ENCODE measurements at places on chromosomes 4 and X. TPM values are rescaled to one million over a fixed set of nuclear protein-coding genes. Genes with fewer than 3 reads are reported as not detected.

DNA sequence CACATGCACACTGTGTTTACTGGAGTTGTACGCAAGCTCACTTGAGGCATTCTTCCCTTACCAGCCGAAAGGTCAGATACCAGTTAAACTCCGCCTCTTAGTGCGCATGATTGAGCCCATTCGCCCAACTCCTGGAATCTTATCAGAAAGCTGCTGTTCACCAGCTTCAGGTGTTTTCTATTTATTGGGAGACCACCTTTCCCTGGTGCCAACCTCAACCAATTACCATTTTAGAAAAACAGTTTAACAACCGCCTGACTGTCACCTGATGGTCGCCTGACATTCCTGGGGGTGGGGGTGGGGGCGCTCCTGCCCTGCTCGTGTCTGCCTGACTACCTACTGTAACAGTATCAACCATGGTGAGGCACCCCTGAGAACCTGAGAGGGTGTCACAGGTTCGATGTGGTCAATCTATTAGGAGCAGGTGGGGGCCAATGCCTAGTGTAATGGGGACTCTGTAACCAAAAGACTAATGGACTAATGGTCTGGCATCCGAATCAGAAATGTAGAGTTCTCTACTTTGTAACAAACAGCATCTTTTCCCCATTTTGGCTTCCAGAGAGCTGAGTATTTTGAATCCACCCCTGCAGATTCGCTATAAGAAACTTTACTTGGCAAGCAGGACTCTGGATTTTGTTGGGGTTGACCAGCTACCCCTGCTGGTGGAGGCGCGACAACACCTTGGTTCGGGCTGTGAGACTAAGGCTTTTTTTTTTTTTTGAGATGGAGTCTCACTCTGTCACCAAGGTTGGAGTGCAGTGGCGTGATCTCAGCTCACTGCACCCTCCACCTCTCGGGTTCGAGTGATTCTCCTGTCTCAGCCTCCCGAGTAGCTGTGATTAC is 58.2 kb upstream of the ZNF157 start:
- peak; percentile 46 for DNase-seq

DNA sequence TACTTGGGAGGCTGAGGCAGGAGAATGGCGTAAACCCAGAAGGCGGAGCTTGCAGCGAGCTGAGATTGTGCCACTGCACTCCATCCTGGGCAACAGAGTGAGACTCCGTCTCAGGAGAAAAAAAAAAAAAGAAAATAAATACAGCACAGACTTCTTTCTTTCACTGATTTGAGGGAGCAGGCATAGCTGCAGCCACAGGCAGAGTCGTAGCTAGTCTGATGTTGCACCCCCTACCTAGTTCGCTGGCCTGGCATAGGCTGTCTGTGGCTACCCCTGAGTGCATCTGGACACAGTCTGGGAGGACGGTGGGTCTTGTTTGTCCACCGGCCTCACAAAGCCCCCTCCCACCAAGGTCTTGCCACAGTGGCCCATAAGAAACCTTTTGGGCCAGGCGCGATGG is 21.4 kb downstream of the IL3RA start:
- no peak for DNase-seq

- no peak for DNase-seq
These were observed 140.0 kb downstream of the CHM start for GRCh38 chrX:85907316-85907715.

GRCh38 chrX:42930951-42931350 is 153.0 kb upstream of the PPP1R2C start:
- DNase-seq = no peak

GRCh38 chr4:125760956-125761355 is 446.2 kb downstream of the FAT4 start:
- DNase-seq = no peak

- no peak for DNase-seq
These were observed 29.0 kb downstream of the REELD1 start for GRCh38 chr4:146243141-146243882.

DNA sequence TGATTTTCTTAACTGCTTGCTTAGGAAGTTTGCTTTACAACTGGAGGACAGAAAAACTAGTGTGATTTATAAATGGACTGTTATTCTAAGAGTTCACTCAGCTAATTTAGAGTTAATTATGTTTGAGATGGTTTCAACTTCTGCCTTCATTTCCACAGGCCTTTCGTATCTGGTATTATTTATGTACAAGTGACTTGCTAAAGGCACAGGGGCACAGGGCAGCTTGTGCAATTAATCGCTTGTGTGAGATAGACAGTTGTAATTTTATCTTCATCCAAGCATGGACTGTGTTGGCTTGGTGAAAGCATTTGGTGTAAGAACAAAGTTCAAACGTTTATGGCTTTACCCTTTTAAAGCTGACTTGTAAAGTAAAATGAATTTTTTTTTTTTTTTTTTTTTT is 38.3 kb downstream of the GPAT3 start:
- DNase-seq = peak; percentile 56

- no peak for DNase-seq
These were observed 14.1 kb downstream of the CD99 start for GRCh38 chrX:2705046-2705832.

The TTC29 gene
- polyA plus RNA-seq = 1.6 TPM

The CDS1 gene
- 29.2 TPM for polyA plus RNA-seq

The HTN3 gene
- not detected for polyA plus RNA-seq

The GSX2 gene
- not detected for polyA plus RNA-seq

The SMIM10 gene
- 11.3 TPM for polyA plus RNA-seq

The CORIN gene
- 5.2 TPM for polyA plus RNA-seq
